ENCODE measurements at places on chromosomes 5 and 9. TPM values are rescaled to one million over a fixed set of nuclear protein-coding genes. Genes with fewer than 3 reads are reported as not detected.

- DNase-seq = no peak
Observed at GRCh38 chr9:90891308-90892040, 89.9 kb downstream of the SYK start.

DNA sequence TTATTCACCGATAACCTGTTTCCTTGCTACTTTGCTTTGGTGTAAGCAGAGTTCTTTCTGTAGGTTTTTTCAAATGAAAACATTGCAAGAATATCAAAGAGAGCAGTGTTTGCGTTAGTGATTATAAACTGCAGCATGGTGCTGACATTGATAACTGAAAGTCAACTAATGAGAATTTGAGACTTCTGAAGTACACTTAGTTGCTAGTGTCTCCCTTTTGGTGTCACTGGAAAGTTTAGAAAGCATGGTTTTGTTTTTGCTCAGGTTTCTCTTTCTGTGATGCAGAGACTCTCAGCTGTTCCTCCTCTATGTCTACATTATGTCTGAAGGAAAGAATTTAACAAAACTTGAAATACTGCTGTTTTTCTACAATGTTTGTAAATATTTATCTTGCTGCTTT lies 80.2 kb upstream of the ZNF169 start:
- DNase-seq = no peak

- DNase-seq = no peak
Observed at GRCh38 chr9:18890372-18890771, 142.6 kb downstream of the SAXO1 start.

- DNase-seq = no peak
Observed at GRCh38 chr9:20962536-20963225, 68.8 kb downstream of the HACD4 start.

DNA sequence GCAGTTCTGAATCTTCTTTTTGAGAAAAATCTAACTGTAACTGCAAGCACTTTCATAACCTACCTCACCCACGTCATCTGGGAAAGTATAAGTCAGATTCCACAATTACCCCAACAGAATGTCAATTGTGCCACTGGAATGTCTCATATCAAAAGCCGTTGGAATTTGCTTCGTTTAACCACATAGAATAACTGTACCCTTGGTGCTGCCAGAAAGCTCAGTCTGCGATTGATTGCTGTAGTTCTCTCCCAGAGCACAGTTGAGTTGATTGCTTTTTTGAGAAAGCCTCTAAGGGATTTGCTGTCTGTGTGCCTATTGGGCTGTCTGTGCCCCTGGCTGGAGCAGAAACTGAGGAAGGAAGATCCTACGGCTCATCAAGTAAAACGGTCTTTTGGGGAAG lies 583.6 kb downstream of the TMEM38B start:
- DNase-seq = no peak

Gene PCDHA5
- not detected for total RNA-seq
